ENCODE measurements at places on chromosomes 1 and 21. TPM values are rescaled to one million over a fixed set of nuclear protein-coding genes. Genes with fewer than 3 reads are reported as not detected.

OPRD1 gene
- total RNA-seq = 0.96 TPM

ZSWIM5 gene
- not detected for total RNA-seq

CHIA gene
- not detected for total RNA-seq

LDLRAD1 gene
- not detected for total RNA-seq

DISP1 gene
- total RNA-seq = 4.1 TPM

CNKSR1 gene
- total RNA-seq = 0.12 TPM

LCE1C gene
- not detected for total RNA-seq

MROH9 gene
- not detected for total RNA-seq

AADACL4 gene
- not detected for total RNA-seq

CLDN17 gene
- not detected for total RNA-seq

FCRL4 gene
- total RNA-seq = not detected

ACOT11 gene
- 0.39 TPM for total RNA-seq

MCOLN3 gene
- 0.48 TPM for total RNA-seq

SLC9A1 gene
- 11.4 TPM for total RNA-seq

ALG14 gene
- total RNA-seq = 9.5 TPM

UTS2 gene
- total RNA-seq = 0.10 TPM

TNNT2 gene
- not detected for total RNA-seq

EXTL1 gene
- 4.1 TPM for total RNA-seq

NPL gene
- 2.6 TPM for total RNA-seq

DTL gene
- 28.0 TPM for total RNA-seq

CRNN gene
- not detected for total RNA-seq

CYP4Z1 gene
- total RNA-seq = not detected

CCDC190 gene
- total RNA-seq = 0.12 TPM

ACKR1 gene
- not detected for total RNA-seq

KIF26B gene
- 2.3 TPM for total RNA-seq

G0S2 gene
- 31.5 TPM for total RNA-seq

HAO2 gene
- total RNA-seq = not detected

APOBEC4 gene
- not detected for total RNA-seq

IKBKE gene
- total RNA-seq = 8.9 TPM
